Vagina (tissue), 2 donors: ENCODE measurements at places on chromosomes 1 and 21.
A peak's percentile ranks its signal among the peaks of the same experiment; 100 is the strongest.

DNA sequence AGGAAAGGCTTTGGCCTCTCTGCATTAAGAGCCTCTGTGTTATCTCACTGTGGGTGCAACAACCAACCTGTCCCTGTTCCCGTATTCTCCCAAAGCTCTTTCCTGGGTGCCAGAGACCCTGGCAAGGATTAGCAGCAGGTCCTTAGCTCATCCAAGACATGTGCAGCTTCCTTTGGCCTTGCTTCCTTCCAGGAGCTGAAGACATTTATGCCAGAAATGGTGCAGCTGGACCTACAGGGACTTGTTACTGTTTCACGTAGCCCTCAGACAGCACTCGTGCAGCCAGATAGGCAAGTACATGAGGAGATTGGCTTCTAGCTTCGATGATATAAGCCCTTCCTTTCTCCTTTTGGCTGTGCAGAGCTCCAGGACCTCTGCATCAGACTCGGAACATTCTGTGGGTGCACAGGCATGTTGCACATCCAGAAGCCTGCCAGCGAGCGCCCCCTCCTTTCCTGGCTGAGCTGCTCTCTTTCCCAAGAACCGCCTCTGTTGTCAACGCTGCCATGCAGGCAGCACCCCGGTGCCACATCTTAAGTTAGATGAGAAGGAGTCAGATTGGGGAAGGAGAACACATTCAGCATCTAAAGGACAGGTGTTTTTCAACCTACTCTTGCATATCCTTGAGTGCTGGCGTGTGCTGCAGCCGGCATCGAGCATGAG is 284.5 kb upstream of the PLXNA2 start:
- DNase-seq = peak; percentile 55

DNA sequence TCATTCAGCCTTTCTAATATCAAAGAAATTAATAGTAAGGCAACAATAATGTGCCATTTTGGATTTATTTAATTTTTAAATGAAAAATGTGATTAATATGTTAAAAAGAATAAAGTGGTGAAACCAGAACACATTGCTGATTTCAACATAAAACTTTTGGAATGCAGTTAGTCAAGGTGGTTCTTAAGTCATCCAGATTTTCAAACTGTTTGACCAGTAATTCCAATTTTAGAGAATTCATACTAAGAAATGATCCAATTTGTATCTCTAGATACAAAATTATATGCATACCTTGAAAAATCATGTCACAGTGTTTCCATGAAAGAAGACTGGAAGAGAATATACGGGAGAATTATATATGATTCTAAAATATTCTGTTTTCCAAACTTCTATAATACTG is 54.2 kb upstream of the MCOLN3 start:
- DNase-seq = no peak

DNA sequence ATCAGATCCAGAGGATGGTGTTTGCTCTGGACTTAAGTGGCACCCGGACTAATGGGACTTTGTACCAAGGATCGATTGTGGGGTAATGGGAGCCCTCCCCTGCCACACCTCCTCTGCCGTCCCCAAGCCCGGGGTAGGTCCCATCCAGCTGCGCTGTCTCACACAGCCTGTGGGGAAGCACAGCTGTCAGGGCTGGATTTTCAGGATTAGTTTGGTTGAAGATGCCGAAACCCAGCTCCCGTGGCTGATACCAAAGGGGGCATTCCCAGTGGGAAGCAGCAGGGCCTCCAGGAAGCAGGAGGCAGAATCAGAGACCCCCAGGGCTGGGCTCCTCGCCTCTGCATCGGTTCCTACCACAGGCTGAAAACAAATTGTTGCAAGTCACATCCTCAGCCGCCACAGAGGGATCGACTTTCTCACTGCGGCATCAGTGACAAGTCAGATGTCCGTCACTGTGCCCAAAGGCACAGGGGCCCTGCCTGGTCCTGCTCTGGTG is 59.7 kb downstream of the MATN1 start:
- no peak for DNase-seq

GRCh38 chr1:52098139-52098871 is 42.2 kb downstream of the BTF3L4 start:
- DNase-seq = no peak

- DNase-seq = no peak
These were observed 75.9 kb upstream of the VCAM1 start for GRCh38 chr1:100643471-100644196.

DNA sequence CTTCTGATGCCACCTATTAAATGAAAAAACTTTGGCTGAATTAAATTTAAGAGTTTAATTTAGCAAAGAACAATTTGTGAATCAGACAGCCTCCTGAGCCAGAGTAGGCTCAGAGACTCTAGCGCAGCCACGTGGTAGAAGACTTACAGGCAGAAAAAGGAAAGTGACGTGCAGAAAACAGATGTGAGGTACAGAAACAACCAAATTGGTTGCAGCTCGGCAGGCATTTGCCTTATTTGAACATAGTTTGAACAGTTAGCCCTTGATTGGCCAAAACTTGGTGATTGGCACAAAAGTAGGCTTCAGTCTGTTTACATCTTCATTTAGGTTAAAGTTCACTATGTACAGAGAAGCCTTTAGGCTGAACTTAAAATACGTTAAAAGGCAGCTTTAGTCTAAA is 22.9 kb downstream of the TCP10L start:
- DNase-seq = no peak

- no peak for DNase-seq
These were observed 205.7 kb upstream of the RUNX1 start for GRCh38 chr21:35254765-35255138.

DNA sequence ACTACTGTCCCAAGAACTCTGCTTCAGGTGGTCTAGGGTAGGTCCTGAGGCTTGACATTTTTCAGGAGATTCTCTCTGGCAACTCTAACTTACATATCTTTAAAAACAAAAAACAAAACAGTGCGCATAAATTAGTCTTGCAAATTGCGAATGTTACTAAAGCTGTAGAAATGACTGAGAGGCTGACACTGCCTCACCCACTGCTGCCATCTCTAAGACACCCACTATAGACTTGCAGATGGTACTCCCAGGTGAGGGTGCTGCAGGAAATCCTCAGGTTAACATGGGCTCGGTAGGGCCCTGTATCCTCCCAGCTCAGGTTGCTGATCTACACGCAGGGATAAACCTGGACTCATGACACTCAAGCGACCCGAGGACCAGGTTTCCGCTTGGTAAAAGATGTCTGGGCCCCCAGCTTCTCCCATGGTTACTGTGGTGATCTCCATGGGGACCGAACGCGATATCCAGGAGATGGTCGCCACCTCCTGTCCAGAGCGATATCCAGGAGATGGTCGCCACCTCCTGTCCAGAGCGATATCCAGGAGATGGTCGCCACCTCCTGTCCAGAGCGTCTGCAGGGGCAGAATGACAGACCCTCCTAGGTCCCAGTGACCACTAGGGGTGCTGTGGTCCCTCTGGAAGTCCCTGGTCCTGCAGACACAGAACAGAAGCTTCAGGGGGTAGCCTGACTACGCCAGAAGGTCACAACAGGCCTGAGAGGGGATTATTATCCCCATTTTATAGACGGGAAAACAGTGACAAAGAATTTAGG is 16.2 kb upstream of the LY9 start:
- no peak for DNase-seq

DNA sequence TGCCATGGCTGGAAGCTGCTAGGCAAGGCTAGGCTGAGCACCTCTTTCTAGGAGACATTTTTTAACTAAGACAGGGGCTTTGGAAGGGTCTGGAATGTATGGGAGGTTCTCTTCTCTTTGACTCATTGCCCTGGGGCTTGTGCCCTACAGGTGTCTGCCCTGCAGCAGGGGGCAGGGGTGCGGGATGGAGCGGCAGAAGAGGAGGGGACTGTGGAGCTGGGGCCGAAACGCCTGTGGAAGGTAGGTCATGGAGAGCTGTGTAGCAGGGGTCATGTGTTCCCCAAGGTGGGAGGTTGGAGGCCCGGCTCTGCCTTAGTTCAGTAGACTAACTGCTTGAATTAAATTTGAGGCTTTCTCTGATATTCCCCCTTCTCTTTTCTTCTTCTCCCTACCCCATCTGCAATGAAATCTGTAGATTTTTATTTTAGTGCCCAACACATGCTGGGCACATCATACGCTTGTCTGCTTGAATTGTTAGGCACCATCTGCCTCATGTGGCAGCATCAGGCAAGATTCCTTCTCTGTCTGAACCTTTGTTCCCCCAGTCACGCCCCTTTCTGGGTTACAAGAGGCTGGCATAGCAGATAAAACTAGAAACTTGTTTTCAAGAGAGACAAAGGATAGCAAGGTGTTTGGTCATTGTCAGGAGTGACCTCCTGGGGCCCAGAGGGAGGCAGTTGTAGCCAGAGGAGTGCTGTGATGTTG is 18.4 kb downstream of the PPFIA4 start:
- no peak for DNase-seq

GRCh38 chr1:21597753-21598152 is 71.4 kb downstream of the RAP1GAP start:
- DNase-seq = no peak

DNA sequence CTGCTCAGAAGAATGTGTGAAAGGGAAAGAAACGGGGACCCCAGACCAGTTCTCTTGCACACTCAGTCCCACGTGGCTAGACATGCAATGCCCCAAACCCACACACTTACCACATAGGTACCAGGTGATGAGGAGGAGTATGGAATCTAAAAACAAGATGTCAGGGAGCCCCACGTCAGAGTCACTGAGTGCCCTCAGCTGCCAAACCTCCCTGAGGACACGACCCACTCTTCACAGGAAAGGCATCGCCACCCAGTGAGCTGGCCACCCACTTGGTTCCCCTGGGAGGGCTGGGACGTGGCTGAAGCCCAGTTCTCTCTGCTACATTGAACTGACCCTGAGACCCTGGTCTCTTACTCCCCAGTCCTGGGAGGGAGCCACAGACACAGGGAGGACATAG is 41.4 kb downstream of the MRPL37 start:
- no peak for DNase-seq

GRCh38 chr1:209567698-209568175 is 15.8 kb upstream of the CAMK1G start:
- no peak for DNase-seq

DNA sequence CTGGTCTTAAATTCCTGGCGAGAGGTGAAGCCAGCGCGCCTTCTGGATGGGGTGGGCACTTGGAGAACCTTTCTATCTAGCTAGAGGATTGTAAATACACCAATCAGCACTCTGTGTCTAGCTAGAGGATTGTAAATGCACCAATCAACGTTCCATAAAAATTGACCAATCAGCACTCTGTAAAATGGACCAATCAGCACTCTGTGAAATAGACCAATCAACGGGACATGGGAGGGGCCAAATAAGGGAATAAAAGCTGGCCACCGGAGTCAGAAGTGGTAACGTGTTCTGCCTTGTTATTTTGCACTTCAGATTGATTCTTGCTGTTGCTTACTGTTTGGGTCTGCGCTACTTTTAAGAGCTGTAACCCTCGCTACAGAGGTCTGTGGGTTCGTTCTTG is 12.0 kb upstream of the LIN9 start:
- peak; percentile 14 for DNase-seq

GRCh38 chr1:181817091-181817490 is 244.4 kb downstream of the ZNF648 start:
- DNase-seq = no peak

DNA sequence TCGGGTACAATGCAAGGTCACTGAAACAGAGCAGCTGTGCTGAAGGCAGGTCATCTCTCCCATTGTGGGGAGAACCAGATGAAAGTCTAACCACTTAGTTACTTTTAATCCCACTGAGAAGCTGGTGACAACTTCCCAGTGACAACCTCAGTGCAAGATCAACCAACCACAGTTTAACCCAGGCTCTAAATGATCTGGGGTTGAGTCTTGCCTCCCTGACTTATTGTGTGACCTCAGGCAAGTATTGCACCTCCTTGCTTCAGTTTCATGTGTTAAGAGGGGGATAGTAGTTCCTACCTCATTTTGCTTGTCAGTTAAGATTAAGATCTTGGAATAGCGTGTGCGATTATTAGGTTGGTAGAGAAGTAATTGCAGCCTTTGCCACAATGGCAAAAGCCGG is 3.2 kb downstream of the ZP4 start:
- DNase-seq = no peak

DNA sequence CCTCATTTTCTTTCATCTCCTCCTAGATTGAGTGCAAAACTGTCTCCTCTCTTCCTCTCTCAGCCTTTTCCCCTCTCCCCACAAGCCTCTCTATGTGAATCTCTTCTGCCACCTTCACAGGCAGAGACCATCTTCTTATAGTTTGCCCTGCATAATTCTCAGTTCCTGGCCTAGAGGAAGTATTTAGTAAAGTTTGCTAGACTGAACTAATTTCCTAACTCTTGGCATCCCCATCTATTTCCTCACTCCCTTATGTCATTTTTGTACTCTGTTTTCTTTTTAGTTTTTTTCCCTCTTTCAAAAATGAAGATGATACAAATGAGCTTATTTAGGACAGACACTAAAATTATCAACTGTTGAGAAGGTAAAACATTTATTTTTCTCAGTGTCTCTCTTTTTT is 66.0 kb downstream of the XCL2 start:
- DNase-seq = no peak

DNA sequence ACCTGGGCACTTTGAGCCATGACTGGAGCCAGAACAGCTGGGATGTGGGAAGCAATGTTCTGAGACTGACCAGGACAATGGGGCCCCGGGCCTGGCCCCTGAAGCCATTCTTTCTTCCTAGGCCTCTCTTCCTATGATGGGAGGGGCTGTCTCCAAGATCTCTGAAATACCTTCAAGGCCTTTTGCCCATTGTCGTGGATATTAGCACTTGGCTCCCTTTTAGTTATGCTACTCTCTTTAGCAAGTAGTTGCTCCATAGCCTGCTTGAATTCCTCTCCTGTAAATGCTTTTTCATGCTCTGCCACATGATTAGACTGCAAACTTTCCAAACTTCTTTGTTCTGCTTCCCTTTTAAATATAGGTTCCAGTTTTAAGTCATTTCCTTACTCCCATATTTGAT is 262.9 kb upstream of the CACYBP start:
- no peak for DNase-seq

GRCh38 chr1:33753087-33753856 is 110.6 kb upstream of the HMGB4 start:
- DNase-seq = peak; percentile 64

DNA sequence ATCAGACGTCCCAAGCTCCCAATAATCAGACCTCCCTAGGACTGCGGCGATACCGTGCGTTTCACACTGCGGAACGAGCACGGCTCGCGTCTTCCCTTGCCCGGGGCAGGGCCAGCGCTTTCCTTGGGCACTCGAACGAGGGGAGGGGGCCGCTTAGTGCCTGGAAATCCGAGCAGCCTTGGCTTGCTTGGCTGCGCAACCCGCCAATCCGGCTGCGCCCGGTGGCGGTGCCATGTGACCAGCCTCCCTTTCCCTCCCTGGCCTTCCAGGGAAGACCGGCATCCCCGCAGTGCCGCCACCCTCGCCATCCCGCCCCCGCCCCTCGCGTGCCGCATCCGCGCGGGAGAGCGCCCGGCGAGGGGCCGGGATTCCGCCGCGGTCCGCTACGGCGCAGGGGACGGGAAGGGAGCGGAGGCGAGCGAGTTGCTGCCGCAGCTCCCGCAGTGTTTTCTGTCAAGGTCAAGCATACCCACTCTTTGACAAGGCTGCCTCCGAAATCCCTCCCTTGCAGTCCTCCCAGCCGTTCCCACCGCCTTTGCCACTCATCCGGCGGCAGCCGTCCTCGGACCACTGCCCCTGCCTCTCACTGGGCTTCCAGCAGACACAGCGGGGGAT is 8.3 kb upstream of the RNF19B start:
- no peak for DNase-seq
